Activated naive CD4-positive, alpha-beta T cell (primary cell): ENCODE measurements at places on chromosomes 3 and 15.

DNA sequence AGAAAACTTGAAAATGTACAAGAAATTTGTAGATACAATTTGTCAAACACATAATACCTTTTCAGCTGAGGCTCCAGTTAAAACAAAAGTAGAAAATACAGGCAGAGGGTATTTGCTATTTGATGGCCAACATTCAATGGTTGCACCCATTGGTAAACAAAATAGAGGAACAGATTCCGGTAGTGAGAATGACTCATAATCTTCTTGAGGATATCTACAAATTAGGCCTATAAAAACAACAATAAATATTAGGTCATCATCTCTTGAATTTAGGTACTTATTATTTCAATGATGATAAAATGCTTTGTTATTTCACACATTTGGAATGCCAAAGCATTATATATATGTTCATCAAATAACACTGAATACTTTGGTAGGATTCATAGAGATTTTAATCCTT lies 53.4 kb downstream of the DENND4A start:
- DNase-seq = no peak

GRCh38 chr15:41827290-41827879 lies 507 bp upstream of the JMJD7 start:
- DNase-seq = no peak

DNA sequence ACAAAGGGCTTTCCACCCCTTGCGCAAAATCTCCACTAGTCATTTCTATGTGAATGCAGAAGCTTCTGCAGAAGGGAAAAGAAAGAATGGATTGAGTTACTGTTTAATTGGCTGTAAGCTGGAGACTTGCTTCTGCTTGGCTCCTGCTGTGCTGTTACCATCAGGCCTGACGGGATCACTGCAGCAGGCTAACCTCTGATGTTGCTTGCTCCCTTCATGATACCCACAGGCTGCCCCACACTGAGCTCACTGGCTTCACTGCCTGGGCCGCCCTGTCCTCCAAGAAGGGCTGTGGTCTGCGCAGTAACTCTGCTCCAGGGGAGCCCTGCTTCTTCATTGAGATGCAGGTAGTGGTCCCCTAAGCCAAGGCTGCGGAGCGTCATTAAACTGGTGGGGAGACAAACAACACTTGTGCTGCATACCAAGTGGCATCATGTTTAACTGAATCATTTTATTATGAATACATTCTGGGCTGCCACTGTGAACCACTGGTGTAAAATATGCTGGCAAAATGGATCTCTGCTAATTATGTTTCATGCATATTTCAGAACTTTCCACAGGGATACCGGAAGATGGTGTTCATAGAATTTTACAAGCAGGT lies 78.6 kb downstream of the WDR49 start:
- no peak for DNase-seq

GRCh38 chr3:94522488-94522887 lies 459.6 kb downstream of the NSUN3 start:
- no peak for DNase-seq

- DNase-seq = no peak
Observed at GRCh38 chr15:70038730-70039392, 58.9 kb downstream of the TLE3 start.

DNA sequence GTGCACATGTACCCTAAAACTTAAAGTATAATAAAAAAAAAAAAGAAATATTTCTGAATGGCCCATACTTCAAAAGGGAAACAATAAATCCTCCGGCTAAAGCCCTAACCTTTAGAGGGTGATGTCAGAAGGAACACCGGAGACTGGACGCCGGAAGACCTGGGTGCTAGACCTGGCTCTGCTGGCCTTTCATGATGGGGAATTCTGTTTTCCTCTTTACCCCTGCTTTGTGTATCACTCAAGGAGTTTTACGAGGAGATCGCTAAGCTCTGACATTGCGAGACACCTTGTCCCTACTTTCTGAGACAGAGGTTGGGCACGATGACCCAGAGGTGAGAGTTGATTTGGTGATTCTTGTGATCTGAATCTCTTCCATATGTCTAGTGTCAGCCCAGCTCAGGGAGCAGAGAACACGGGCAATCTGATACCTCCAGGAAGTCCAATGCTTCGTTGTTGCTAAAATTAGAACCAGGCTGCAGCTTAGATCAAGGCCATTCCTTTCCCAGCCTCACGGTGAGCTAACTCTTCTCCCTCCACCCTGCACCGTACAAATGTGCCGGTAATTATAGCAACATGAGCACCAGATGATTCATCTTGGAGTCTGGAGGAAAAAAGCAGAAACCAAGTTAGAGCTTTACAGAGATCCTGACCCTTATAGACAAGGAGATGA lies 42.0 kb upstream of the CFAP161 start:
- no peak for DNase-seq

- DNase-seq = no peak
Observed at GRCh38 chr3:144054766-144055165, 83.1 kb downstream of the DIPK2A start.

DNA sequence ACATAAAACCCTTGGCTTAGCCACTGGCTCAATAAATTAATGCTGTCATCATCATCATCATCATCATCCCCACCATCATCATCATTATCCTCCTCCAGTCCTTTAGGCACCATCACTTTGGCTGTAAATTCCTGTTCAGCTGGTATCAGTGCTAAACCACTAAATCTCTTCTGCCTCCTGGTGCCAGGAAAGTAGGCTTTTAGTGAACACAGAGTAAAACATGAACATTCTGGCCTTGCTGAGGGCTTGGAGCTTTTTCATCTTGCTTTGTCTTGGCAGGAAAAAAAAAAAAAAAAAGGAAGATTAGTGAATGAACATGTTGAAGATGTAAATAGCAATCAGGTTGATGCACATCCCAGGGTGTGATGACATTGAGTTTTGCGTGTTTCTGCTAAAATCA lies 67.3 kb upstream of the EIF1B start:
- DNase-seq = no peak

DNA sequence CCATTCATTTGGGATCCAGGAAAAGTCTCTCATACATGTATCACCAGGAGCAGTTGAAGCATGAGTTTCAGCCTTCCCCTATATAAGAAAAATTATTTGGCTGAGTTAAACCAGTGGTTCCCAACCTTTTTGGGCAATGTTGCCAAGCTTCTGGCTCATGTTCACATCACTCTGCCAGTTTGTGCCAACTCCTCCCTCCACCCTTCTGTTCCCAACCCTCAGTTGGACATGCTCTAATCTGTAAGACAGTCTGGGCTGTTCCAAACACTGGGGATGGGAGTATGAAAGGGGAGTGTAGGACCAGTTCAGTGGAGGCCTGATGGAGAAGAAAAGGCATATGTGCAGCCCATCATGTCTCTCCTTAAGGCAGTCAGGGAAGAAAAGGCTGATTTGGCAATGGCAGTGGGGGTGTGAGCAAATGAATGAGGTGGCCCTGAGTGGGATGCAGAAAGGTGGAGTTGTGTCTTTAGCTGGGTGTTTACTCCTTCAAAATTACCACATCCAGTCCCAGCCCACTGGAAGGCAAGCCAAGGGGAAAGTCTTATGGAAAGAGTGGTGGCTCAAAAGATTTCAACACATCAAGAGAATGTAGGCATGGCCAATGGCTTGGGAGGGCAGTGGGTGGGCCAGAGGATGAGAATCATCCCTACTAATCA lies 32.0 kb upstream of the PRICKLE2 start:
- no peak for DNase-seq

- no peak for DNase-seq
Observed at GRCh38 chr15:52445553-52445952, 83.1 kb downstream of the MYO5A start.

DNA sequence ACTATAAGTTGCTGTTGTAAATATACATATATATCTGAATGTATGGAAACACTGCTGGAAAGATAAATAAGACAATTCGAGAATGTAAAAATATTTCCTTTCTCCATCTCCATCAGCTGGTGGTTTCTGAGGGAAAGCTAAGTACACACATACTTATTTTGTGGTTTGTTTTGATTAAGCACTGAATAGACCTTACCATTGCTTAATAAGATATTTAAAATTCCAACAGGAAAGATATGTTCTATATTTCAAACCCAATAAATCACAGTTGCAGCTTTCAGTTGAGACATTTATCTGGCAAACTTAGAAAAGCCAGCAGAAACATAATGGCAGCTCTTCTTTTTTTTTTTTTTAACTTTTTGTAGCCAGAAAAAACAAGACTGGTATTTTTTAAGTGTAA lies 160.4 kb downstream of the VGLL3 start:
- DNase-seq = no peak

DNA sequence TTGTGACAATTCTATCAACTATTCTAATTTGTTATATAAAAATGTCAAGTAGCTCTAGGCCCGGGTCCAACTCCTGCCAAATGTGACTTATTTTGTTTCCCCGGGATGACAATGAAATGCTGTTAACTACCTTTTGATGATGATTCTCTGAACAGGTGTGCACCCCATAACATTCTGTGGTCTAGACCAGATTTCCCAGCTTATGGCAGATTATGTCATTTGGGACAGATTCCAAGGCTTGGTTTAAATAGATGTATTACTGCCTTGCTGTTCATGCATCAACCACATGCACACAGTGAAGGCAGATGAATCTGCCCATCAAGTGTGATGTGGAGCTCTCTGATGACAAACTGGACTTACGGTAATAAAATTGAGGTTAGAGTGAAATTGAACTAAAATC lies 150.5 kb downstream of the MECOM start:
- DNase-seq = no peak
